ENCODE measurements at places on chromosomes 12 and 14.

DNA sequence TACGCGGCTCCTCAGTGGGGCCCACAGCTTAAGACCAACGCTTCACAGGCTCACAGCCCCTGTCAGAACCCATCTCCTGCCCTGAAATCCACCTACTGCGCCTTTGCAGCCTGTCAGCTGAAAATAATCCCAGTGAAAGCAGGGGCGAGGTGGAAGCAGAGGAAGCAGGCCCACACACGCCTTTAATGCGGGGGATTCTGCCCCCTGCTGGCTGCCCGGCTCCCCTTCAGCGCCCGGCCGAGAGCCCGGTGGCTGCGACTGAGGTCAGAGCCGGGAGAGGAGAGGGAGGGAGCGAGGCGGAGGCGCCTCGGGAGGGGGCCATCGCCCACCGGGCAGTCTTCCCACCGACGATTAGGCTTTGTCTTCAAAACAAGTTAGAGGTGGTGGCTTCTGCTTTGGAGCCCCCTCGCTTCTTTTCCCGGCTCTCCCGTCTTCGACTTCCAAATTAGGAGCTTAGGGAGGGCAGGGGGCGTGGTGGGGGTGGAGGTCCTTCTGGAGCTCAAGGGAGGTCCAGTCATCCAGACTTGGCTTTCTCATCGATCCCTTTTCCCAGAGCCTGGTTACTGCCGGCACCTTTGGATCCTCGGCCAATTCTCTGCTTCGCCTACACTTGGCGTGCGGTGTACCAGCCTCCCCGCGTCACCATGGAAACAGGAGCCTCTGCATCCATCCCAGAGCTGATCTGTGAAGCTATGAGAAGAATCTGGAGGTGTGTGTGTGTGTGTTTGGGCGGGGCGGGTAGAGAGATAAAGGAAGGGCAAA lies 25.2 kb upstream of the RND1 start:
- peak; percentile 48 for DNase-seq

DNA sequence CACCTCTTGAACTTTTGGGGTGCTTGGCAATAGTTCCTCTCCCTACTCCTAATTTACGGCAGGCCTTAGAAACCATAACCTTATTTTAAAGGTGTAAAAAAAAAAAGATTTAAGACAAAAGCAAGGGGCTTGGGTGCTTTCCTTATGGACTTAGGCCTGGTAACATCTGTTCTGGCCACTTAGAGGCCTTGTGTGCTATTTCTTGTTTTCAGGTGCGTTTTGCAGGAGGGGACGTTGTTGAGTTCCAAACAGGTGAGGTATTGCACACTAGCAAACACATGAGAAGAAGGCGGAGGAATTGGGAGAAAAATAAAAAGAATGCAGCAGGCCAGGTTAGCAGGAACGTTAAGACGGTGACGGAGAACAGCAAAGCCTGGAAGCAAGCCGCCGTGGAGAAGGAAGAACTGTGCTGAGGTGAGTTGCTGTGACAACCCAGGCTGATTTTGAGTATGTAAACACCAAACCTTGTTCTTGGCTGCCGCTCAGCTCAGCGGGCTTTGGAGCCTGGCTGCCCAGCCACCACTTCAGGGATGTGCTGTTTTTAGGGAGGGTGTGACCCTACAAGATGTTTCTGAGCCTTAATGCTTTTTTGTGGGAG lies 17.3 kb downstream of the EMG1 start:
- DNase-seq, result no peak

DNA sequence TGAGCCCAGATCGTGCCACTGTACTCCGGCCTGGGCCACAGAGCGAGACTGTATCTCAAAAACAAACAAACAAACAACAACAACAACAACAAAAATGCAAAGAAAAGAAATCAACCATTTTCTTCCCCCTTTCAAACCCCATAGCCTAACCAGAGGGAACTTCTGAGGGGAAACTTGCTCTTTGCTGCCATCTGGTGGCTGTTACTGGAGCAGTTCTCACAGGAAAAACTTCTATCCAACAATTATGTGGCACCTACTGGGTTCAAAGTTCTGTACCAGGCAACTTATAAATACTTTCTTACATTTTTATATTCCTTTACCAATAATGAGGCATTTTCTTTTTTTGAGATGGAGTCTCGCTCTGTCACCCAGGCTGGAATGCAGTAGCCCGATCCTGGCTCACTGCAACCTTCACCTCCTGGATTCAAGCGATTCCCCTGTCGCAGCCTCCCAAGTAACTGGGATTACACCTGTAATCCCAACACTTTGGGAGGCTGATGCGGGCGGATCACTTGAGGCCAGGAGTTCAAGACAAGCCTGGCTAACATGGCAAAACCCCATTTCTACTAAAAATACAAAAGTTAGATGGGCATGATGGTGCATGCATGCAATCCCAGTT lies 50.9 kb upstream of the BICDL1 start:
- DNase-seq, result peak; percentile 51

- DNase-seq, result no peak
These were observed 8.9 kb downstream of the MYO1H start for GRCh38 chr12:109356577-109356976.

- no peak for DNase-seq
These were observed 10.7 kb downstream of the TTC5 start for GRCh38 chr14:20295067-20295466.

GRCh38 chr12:57623385-57623784 lies 9.6 kb downstream of the B4GALNT1 start:
- no peak for DNase-seq

All from RKO (cell line).